Activated CD8-positive, alpha-beta memory T cell treated with anti-CD3 and anti-CD28 coated beads, Interleukin-2, amount 50 U/mL, for 48 hours (primary cell): ENCODE measurements at places on chromosomes 3 and 15.

DNA sequence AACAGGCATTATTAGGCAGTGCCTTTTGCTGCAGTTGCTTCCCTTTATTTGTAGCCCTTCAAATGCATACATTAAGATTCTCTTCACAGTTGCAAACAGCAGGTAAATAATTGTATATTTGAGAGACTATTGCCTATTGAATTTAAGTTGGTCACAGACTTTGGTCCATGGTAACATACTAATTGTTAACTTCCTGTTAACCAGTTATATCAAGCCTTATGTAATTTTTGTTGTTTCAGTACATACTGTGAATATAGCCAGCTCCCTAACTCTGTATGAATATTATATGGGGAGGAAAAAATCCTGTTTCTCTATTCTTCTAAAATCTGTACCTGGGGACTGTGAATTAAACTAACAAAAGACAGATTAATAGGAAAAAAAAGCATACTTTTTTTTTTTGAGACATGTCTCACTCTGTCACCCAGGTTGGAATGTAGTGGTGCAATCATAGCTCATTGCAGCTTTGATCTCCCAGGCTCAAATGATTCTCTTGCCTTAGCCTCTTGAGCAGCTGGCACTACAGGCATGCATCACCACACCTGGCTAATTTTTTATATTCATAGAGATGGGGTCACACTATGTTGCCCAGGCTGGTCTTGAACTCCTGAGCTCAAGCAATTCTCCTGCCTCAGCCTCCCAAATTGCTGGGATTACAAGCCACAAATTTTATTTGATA, 53.2 kb downstream of the CHL1 start:
- DNase-seq = no peak

GRCh38 chr3:120645083-120645845, 36.8 kb downstream of the HGD start:
- DNase-seq = no peak

DNA sequence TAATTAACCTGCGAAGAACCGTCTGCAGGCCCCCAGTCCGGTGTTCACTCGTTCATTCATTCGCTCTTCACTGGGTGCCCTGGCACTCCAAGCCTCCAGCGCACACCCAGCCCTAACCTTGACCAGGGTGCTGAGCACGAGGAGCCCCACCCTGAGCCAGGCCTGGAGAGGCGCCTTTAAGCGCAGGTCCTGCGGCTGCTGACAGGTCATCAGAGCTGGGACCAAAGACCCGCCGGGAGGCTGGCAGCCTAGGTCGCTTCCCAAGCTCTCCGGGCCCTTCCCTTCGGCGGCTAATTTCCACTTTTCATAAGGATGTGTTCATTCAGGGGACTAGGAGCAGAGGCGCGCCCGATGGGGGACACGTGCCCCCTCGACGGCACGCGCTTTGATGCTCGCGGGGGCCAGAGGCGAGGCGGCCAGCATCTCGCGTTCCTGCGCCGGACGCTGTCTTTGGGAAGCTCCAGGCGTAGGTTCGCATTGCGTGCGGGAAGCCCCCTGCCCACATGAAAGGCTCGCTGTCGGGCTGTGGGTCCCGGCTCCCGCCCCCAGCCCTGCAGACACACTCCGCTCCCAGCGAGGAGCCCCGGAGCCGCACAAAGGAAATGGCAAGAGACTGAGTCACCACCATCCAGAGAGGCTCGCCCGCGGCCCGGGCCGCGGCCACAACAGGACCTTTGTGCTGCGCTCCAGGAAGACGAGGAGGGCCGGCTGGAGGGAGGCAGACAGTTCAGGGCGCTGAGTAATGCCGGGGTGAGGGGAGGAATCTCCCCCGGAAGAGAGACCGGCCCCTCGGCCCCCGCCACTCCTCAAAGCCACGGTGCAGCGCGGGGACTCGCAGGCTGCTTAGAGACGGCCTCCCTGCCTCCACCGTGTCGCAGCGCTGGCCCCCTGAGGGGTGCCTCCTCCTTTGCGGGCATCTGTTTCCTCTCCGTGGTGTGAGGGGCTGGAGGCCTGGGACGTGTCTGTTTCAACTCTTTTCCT, 266.4 kb upstream of the HES1 start:
- DNase-seq = peak; percentile 64

- DNase-seq = no peak
Observed at GRCh38 chr15:76823890-76824289, 81.2 kb downstream of the SCAPER start.

GRCh38 chr3:141603473-141604035, 116.7 kb downstream of the RASA2 start:
- no peak for DNase-seq

GRCh38 chr3:174776636-174777035, 82.5 kb upstream of the NAALADL2 start:
- DNase-seq = no peak

- DNase-seq = no peak
Observed at GRCh38 chr3:153513236-153513635, 351.2 kb downstream of the RAP2B start.

GRCh38 chr15:57654153-57654852, 52.2 kb upstream of the POLR2M start:
- DNase-seq = no peak
